ENCODE measurements at places on chromosomes 16 and 17.

GRCh38 chr17:81301195-81302144 is 6.4 kb upstream of the SLC38A10 start:
- no peak for DNase-seq

- DNase-seq, result no peak
Observed at GRCh38 chr17:57317079-57317478, 60.8 kb downstream of the MSI2 start.

- DNase-seq, result no peak
Observed at GRCh38 chr16:88999457-89000206, 22.6 kb upstream of the CBFA2T3 start.

DNA sequence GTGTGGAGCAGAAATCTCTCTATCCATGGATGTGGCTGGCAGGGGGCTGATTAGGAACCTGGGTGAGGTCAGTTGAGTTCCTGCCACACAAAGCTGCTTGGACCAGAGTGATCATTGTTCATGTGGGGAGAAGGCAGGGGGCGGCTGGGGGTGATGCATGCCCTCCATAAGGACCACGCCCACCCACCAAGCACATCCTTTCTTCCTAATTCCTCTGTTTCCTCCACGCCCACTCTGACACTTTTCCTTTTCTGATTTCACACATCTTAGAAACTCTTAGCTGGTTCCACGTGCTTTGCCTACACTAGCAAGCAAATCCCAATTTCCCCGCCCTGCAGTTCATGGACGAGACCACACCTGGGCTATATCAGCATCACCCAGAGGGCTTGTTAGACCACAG is 108.5 kb downstream of the SDK2 start:
- DNase-seq, result no peak

- no peak for DNase-seq
Observed at GRCh38 chr17:34782271-34782670, 179.0 kb downstream of the CCT6B start.

DNA sequence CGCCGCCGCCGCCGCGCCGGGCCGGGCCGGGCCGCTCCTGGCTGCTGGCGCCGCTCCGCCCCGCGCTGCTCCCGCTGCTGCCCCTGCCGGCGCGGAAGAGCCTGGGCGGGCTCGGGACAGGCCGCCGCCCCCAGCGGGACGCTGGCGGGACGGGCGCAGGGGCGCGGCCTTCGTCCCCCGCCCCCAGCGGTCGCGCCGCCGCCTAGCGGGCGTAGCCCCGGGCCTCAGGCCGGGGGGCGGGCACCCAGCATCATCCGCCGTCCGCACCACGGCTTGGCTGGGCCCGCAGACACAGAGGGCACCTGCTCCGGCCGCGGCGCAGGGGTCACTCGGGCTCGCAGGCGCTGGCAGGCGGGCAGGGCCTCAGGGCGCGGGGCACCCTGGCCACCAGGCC is at the start of gene AMFR:
TSS of gene AMFR (minus strand) at position 107 of the 394 bp plus-strand sequence. CDS start 218 bp downstream, outside the sequence.
- peak; percentile 95 for DNase-seq

- DNase-seq, result peak; percentile 80
Observed at GRCh38 chr17:2828397-2829038, 32.3 kb downstream of the RAP1GAP2 start.

DNA sequence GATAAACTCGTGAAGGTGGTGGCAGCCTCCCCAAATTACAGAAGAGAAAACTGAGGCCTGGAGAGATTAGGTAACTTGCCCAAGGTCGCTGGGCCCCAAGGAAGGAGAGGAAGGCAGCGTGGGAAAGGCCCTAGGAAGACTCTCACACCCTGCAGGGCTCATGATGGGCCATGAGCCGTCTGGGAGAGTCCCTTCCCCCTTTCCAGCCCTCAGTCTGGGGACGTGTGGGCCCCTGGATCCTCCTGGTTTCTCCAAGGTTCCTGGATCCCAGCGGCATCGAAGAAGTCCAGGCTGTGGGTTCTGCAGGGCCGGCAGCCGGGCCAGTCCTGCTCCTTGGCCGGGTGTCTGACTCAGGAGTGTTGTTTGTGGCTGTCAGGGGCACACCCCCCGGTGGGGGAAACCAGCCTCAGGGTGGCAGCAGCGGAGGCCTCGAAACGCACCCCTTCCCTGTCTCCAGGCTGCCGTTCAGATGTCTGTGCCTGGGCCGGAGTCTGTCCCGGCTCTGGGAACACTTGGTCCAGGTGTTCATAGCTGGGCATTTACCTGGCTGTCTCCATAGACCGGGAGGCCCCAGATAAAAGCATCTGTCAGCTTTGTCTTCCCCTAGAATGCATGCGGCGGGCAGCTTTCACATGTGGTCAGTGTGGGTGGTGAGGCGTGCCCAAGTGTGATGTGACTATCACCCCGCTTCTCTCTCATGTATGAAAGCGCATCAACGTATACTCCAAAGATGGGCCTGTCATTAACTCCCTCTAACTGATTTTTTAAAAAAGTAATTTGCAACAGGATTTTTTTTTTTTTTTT is 3.7 kb upstream of the RAP1GAP2 start:
- DNase-seq, result no peak

DNA sequence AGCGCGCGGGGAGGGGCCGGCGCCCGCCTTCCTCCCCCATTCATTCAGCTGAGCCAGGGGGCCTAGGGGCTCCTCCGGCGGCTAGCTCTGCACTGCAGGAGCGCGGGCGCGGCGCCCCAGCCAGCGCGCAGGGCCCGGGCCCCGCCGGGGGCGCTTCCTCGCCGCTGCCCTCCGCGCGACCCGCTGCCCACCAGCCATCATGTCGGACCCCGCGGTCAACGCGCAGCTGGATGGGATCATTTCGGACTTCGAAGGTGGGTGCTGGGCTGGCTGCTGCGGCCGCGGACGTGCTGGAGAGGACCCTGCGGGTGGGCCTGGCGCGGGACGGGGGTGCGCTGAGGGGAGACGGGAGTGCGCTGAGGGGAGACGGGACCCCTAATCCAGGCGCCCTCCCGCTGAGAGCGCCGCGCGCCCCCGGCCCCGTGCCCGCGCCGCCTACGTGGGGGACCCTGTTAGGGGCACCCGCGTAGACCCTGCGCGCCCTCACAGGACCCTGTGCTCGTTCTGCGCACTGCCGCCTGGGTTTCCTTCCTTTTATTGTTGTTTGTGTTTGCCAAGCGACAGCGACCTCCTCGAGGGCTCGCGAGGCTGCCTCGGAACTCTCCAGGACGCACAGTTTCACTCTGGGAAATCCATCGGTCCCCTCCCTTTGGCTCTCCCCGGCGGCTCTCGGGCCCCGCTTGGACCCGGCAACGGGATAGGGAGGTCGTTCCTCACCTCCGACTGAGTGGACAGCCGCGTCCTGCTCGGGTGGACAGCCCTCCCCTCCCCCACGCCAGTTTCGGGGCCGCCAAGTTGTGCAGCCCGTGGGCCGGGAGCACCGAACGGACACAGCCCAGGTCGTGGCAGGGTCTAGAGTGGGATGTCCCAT is 232.8 kb downstream of the SEC14L1 start:
- DNase-seq, result no peak

- DNase-seq, result no peak
Observed at GRCh38 chr16:78389009-78389498, 289.6 kb downstream of the WWOX start.

DNA sequence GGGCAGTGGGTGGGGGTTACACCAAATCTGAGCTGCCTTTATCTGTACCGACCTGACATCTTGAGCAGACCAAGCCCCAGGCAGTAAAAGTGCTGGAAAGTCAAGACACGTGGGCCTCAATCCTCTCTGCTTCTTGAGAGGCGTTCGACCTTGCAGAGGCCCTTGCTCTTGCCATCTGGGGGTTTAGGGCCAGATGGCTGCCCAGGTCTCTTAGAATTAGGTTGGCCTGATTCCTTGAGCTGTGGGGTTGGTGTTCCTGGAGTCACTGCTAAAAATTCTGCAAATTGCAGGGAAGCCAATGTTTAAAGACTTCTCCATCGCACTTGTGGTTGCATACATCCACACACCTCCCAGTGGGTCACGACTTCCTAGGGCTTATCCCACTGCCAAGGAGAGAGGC is 238.2 kb upstream of the ASIC2 start:
- DNase-seq, result no peak

GRCh38 chr16:1363501-1364041 is 11.8 kb downstream of the GNPTG start:
- DNase-seq, result peak; percentile 73

DNA sequence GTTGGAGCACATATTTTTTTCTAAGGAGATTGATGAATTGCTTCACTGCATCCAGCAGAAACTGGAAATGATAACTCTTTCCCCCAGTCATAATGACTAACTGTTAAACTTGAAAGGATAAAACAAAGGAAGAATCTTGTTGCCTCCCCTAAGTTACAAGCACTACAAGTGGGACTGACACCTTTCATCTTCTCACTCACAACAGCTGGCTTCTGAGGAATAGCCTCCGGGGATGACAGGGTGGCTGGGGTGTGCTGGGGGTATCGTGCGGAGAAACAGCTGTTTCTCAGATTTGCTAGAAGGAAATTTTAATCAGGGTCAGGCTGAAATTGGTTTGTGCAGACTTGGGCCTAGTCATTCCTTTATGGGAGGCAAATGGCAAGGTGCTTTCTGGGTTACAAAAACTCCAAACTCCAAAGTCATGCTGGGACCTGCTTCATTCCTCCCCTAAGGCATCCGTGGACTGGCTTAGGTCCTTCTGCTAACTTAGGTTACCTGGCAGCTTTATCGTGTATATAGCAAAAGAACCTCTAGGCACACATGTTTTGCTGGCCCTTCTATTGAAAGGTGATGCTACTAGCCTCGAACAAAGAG is 557.2 kb downstream of the TOX3 start:
- DNase-seq, result no peak

DNA sequence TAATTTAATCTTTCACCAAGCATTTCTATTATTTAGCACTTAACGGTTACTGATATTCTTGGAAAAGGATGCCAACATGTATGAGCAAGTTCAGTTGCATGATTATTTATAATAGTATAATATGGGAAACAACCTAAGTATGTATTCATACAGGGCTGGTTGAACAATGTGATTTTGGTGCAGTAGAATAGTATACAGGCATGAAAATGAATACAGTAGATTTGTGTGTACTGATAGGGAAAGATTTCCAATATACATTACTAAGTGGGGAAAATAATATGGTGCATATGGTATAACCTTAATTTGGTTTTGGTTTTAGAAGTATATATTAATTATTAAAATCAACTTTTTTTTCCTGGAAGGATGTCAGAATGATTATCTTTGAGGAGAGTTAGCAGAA is 109.1 kb downstream of the SPECC1 start:
- DNase-seq, result no peak

DNA sequence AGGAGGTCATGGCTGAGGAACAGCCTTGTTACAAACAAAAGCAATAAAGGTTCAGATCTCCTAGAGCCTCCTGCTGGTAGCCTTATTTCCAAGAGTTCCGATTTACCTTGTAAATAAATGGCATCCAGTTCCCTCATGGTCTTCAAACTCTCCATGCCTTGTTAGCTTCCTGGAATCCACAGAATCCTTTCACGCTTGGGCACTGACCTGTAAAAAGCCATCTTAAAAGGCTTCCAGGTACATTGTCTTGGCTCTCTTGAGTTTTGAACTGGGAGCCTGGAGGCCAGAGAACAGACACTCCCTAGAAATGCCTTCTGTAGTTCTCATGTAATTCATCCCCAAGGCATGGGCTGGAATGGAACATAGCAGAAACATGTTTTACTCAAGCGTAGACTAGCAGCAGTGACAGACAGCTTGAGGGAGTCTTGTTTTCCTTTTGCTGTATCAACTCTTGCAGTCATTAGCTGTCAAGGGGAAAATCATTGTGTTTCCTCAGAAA is 207.9 kb downstream of the SNX29 start:
- DNase-seq, result no peak

DNA sequence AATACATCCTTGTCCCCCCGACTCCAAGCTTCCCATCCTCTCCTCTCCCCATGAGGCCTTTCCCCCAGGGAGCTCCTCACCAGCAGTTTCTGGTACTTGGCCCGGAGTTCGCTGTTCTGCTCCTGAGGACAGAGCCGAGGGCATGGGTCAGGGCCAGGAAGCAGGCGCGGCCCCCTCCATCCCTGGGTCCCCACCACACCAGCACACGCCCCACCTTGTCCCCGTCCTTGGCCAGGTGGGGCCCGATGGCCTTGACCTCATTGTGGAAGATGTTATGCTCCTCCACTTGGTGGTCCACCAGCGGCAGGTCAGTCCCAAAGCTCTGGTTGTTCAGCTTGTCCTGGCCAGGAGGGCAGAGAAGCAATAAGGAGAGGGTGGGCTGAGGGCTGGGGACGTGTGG is 36.2 kb downstream of the PPL start:
- no peak for DNase-seq

GRCh38 chr16:629833-630248 is 944 bp upstream of the WFIKKN1 start:
- no peak for DNase-seq

DNA sequence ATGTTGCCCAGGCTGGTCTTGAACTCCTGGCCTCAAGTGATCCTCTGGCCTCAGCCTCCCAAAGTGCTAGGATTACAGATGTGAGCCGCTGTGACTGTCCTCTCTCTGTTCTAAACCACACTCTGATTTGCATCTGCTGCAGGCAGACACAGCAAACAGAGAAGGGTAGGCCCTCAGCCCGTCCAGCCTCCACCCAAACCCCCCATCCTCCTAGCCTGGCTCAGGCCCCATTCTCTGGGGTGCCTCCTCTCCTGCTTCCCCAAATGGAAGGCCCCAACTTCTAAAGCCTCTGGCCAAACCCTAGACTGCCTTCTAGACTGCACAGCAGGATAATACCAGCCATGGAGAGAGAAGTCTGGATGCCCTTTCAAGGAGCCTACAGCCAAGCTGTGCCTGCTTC is 4.1 kb upstream of the GFAP start:
- DNase-seq, result no peak

DNA sequence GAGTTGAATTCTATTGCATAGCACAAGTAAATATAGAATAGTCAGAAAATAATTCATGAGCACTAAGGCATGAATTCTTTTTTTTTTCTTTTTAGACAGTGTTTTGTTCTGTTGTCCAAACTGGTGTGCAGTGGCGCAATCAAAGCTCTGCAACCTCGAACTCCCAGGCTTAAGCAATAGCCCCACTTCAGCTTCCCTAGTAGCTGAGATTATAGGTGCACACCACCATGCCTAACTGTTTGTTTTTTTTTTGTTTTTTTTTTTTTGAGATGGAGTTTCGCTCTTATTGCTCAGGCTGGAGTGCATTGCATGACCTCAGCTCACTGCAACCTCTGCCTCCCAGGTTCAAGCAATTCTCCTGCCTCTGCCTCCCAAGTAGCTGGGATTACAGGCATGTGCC is 16.6 kb downstream of the TUBD1 start:
- no peak for DNase-seq

- DNase-seq, result no peak
Observed at GRCh38 chr16:70610273-70611223, 35.8 kb upstream of the IL34 start.

DNA sequence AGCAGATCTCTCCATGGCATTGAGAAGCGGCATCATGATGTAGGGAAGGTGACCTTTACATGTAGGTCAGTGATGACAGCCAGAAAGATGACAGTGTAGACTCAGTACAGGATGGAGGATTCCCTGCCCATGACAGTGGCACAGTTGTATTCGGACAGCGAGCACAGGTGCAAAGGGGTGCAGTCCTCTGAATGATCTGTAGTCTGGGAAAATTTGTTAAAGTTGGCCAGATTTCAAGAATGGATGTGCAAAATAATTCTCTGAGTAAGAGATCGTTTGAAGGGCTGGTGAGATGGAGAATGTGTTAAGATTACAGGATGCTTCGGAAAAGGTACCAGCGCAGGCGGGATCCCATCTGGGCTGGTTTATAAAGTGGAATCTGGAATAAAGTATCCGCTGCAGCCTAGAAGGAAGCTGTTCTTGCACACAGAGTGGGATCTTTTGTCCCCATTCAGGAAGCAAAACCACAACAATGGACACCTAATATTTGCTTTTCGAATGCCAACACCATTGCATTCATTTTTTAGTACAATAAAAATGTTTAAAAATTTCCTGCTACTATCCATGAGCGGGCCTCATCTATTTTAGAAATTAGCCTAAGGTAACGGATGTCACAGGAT is 101.2 kb downstream of the RPTOR start:
- DNase-seq, result no peak
